ENCODE measurements at places on chromosomes 4 and X.

- no peak for DNase-seq
These were observed 43.8 kb downstream of the ADGRA3 start for GRCh38 chr4:22471999-22472461.

GRCh38 chr4:5371415-5372190, 320.3 kb downstream of the STK32B start:
- no peak for DNase-seq

- DNase-seq, result no peak
These were observed 184.7 kb upstream of the ZCCHC13 start for GRCh38 chrX:74119016-74119910.

DNA sequence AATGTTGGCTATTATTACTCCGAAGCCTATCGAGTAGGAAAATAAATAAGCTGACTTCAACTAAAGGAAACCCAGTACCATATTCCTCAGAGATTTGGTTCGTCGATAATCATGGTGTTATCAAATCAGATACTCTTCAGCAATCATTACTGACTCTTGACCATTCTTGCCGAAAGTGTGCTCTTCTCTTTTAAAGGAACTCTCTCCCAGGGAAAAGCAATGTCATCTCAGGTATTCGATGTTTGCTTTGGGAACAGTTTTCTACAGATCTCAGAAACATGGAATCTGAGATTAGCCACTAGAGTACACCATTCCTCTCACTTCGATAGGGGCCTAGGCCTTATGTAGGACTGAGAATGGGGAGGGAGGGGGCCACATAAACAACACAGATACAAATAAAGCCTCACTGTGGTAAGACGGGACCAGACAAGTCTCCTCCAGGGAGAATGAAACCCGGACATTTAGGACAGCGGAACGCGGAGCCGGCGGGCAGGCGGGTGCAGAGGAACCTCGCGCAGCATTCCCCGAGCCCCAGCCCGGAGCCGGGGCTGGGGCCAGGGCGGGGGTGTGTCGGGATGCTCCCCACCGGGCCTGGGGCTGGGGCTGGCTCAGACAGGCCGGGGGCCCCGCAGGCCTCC, 581 bp downstream of the DNAJB14 start:
- DNase-seq, result no peak

GRCh38 chr4:151955721-151956380, 195.0 kb upstream of the GATB start:
- no peak for DNase-seq

DNA sequence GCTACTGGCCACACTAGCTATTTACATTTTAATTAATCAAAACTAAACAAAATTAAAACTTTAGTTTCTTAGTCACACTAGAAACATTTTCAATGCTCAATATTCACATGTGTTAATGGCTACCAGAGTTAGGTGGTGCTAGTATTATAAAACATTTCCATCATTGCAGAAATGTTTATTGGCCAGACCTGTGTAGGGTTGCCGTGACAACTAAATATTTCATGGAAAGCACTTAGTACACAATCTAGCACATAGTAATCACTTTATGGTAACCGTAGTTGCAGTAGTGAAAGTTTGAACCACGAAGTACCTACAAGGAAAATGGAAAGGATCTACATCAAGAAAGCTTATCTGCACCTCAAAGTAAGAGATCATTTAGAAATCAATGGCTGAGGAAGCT, 95.9 kb downstream of the HS6ST2 start:
- no peak for DNase-seq

- DNase-seq, result no peak
These were observed 218.0 kb downstream of the DCTD start for GRCh38 chr4:182699201-182699600.

- no peak for DNase-seq
These were observed 173.7 kb upstream of the GALNTL6 start for GRCh38 chr4:171639540-171639939.

DNA sequence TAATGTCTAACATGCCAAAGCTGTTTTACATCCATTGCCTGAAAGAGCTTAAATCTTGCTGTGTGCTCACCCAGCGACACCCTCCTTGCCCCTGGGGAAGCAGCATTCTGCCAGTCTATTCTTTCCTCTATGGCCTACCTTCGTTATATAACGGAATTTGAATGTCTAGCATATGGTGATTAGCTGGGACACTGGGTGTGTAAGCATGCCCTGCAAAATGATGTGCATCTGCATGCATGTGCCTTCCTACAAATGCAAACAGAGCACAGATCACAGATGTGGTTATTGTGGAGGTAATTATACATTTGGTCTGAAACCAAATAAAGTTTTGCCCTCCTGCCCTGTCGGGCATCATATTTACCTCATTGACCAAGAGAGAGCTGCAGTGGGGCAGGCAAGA, 90.8 kb downstream of the NHS start:
- no peak for DNase-seq

GRCh38 chr4:146998157-146998556, 52.5 kb upstream of the TTC29 start:
- no peak for DNase-seq

DNA sequence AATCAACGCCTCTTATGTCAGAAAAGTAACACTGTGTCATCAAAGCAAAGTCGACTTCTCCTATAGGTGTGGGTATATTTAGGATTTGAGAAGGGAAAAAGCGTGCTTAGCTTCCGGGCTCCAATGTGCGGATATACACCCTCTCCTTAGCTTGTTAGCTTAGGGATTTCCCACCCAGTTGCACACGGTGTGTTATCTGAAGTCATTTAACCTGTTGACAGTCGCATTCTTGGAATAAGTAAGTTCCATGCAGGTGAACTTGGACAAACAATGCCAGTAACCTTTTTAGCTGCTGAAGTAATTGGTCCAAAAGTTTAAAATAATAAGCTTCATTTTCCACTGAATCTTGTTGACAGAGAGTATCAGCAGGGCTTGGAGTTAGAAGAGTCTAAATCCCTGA, 113.7 kb downstream of the SHROOM3 start:
- DNase-seq, result no peak

DNA sequence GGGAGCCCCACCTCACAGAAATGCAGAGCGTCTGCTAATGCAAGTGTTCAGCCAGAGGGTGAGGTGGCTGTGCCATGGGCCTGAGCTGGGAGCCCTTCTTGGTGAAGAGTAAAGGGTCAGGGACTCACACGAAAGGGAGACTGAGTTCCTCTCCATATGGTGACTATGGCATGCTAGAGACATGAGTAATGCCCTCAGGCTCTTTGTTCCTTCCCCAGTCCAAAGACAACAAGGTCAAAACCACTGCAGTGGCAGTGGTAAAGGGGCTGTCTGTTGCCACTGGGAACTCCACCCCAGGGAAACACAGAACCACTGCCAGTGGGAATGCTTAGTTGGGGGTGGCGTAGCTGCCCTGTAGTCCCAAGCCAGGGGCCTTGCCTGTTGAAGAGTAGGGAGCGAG, 22.4 kb downstream of the RAB40AL start:
- DNase-seq, result no peak

All from esophagus muscularis mucosa (tissue), 4 donors.